Cardiac ventricle fibroblast (primary cell): ENCODE measurements at places on chromosomes 5 and 9. TPM values are rescaled to one million over a fixed set of nuclear protein-coding genes. Genes with fewer than 3 reads are reported as not detected.

The AFAP1L1 gene
- total RNA-seq: 28.3 and 33.6 TPM in 2 replicates

The LHX3 gene
- total RNA-seq: not detected in 2 replicates

The IL4 gene
- total RNA-seq: not detected in 2 replicates

The TMEM215 gene
- total RNA-seq: not detected in 2 replicates

The OR1L8 gene
- total RNA-seq: 0.37 TPM in 1 of 2 replicates, not detected in the other

The KCNV2 gene
- total RNA-seq: not detected in 2 replicates

The DRD1 gene
- total RNA-seq: not detected in 2 replicates

The RASGRF2 gene
- 0.29 and 0.56 TPM in 2 replicates for total RNA-seq

The MYOZ3 gene
- total RNA-seq: 0.20 and 2.0 TPM in 2 replicates

The PTGES gene
- 7.4 and 8.9 TPM in 2 replicates for total RNA-seq

The HMGCR gene
- total RNA-seq: 28.1 and 40.1 TPM in 2 replicates

The AJM1 gene
- 1.1 and 1.4 TPM in 2 replicates for total RNA-seq
